ENCODE measurements at places on chromosomes 12 and 14.
A peak's percentile ranks its signal among the peaks of the same experiment; 100 is the strongest.

DNA sequence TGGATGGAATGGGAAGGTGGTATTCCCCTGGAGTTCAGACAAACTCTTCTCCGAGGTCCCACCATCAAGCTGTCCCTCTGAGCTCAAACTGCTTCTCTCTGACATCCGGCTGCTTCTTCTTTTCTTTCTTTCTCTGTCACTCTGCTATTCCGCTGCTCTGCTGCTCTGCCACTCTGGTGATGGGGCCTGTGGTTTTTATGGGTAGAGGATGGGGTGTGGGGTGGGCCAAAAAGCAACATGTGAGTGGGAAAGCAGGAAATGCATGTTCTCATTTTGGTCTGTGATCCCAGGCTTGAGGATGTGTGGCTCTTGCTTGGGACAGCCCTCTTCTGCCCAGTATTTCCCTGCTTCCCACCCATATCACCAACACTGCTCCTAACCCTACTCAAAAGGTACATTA lies 30.6 kb downstream of the CLECL1 start:
- DNase-seq = no peak

DNA sequence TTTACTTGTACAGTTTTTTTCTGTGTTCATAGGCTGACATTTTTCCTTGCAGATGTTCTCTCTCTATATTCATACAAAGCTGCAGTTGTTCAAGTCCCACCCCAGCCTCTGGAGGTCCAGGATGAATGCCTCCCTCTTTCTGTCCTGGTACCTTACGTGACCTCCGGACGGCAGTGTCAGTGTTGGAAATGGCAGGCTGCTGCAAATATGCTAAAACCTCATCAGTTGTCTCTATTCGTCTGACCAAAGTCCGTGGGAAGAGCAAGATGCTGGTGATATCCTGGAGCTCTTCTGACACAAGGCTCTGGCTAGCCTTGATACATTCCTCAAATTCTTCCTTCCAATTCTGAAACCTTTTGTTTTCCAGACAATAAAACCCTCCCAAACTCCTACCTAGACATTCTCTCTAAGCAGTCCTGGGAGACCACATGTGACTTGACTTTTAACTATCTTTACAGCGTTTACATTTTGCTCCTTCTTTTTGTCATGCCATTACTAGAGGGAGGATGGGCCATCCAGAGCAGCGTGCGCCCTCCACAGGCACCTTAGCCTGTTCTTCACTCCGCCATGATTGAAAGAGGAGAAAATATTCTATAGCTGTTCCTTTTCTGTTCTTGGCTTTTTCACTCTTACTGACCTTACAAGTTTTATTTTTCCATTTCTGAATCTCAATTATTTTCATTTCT lies 143.6 kb downstream of the RGS6 start:
- no peak for DNase-seq

DNA sequence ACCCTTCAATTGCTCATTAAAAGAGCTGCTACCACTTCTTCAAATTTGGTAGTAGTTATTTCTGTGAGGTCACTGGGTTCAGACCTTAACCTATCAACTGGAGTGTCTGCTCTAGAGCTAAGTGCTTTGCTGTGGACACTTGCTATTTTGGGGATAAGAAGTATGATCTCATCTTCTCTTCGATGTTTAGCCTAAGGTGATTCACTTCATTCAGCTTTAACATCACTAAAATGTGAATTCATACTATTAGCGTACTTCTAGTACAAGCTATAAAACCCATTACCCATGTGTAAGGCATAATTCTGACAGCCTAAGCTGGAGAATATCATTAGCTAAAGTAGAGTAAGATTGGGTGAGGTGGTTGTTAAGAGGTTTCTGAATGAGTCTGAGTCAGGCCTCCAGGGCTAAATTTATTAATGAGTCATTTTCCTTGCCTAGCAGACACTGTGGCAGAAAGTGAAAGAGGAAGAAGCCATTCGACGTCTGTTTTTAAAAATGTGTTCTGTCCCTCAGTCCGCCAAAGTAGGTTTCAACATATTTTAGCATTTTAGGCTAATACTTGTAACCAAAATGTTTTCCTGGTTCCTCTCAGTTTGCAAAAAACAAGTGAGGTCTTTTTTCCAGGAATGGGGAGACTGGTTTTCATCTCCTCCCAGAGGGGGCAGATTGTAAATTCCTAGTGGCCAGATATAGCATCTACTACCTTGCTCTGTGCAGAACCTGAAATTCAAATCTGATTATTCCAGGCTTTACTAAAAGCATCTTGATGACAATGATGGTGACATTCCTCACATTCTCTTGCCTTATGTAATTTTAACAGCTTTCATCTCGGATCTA lies 103.6 kb downstream of the SSPN start:
- DNase-seq = peak; percentile 79

DNA sequence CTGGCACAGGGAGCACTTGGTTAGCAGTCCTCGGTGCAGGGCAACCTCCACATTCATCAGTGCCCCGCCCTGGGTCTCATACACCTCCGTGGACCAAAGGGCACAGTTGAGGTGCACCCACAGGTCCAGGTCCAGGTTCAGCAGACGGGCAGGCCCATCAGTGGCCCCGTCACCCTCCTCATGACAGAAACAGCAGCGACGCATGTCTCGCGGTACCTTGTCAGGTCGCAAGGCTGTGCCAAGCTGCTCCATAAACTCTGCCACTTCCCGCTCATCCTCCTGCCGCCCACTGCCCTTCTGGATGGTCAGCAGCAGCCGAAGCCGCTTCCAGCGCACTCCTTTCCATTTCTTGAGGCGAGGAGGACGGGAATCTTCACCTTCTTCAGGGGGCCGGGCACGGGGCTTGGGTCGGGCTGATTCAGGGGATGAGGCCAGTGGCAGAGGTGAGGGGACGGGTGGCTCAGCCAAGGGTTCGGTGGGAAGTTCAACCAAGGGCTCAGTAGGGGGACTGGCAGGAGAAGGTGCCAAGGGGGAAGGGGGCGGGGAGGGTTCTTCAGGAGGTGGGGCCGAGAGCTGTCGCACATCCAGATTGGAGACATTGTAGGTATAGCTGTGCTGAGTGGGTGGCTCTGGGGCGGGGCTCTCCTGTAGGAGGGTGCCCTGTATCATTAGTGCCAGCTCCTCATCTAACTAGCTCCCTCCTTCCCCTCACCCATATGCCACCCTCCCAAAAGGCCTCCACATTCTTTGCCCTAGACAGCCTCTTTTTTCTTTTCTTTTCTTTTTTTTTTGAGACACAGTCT lies 8.3 kb upstream of the PRKAG1 start:
- no peak for DNase-seq

DNA sequence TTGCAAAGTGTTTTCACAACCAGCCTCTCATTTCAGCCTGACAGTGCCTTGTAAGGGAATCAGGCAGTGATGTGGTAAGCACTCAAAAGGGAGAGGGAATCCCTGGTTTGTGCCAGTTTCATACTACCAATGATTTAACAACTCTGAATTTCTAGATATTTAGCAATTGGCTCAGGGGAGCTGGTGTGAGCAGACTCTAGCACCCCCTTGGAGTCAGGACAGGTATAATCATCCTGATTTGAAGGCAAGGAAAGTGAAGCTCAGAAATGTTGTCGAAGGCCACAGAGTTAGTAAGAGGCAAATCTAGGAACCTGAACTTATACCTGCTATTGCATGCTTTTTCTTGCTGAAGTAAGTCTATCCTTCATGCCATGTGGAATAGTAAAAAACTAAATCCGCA lies 63.1 kb upstream of the DACT1 start:
- no peak for DNase-seq

DNA sequence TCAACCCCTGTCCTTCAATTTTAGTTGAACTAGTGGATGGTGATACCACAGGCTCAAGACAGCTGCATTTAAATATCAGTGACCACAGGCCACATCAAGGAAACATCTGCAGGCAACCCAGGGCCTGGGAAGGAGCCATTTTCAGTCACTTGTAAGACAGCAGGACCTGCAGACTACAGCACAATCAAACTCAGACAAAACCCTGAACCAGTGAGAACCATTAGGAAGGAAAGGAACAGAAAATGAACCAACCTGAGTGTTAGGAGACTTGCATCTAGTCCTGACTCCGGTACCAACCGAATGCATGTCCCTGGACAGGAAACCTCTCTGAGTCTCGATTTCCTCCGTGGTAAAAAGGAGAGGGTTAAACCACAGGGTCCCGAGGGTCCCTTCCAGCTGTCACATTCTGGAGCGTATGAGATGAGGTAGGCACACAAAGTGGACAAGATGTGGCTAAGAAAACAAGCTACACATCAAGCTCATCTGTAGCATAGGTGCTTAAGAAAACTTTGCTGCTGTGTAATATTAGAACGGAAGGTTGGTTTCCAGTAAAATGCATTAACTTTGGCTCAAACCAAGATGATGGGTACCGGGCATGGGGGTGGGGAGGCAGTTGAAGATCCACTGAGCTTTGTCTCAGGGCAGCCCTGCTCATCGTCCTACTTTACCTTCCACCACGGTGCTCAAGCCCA lies 1.6 kb upstream of the CDKN1B start:
- peak; percentile 41 for DNase-seq

GRCh38 chr12:3667485-3667884 lies 85.4 kb downstream of the CRACR2A start:
- DNase-seq = no peak
